Stimulated activated CD4-positive, alpha-beta T cell treated with anti-CD3 and anti-CD28 coated beads, TNF-alpha, amount 100 ng/mL, for 1 hour (primary cell): ENCODE measurements at places on chromosomes 12 and 14.

DNA sequence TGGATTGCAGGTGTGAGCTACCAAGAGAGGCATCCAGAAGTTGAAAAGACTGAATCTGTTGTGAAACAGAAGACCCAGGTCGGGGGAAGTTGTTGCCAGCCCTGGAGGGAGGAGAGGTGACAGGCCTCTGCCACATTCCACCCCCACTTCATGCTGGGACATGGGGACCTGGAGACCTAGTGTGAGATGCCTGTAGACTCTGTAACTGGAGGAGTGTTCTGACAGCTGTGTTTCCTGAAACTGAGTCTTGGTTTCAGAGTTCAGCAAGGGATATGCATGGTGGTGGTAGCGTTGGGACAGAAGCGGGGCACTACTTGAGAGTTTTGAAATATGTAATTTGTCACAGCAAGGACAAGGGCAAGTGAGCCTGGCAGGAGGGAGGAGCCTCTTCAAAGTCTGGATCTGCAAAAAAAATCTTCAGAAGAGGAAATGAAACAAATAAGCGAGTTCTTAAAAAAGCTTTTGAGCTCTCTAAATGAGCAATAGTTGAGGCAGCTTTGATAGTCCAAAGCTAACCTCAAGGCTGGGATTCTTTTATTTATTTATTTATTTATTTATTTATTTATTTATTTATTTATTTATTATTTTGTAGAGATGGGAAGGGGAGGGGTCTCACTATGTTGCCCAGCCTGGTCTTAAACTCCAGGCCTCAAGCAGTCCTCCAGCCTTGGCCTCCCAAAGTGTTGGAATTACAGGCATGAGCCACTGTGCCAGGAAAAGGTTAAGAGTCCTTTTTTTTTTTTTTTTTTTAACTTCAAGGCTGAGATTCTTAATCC, 58.9 kb upstream of the EEA1 start:
- DNase-seq: no peak

- DNase-seq: no peak
Observed at GRCh38 chr14:97788364-97788763, 991.2 kb downstream of the VRK1 start.

DNA sequence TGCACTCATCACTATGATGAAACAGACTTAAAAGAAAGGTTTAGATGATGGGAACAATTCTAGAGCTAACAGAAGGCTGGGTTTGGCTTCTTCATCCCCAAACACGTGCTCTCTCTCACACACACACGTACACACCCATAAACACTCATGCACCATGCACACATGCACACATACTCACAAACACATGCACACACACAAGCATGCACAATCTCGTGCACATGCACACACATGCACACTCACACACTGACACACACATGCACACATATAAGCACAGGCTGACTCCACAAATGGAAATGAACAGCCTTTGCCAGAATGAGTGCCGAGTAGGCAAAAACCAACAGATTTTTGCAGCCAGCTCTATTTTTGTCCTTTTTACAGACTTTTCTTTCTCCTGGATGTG, 1571.6 kb downstream of the AACS start:
- DNase-seq: no peak

DNA sequence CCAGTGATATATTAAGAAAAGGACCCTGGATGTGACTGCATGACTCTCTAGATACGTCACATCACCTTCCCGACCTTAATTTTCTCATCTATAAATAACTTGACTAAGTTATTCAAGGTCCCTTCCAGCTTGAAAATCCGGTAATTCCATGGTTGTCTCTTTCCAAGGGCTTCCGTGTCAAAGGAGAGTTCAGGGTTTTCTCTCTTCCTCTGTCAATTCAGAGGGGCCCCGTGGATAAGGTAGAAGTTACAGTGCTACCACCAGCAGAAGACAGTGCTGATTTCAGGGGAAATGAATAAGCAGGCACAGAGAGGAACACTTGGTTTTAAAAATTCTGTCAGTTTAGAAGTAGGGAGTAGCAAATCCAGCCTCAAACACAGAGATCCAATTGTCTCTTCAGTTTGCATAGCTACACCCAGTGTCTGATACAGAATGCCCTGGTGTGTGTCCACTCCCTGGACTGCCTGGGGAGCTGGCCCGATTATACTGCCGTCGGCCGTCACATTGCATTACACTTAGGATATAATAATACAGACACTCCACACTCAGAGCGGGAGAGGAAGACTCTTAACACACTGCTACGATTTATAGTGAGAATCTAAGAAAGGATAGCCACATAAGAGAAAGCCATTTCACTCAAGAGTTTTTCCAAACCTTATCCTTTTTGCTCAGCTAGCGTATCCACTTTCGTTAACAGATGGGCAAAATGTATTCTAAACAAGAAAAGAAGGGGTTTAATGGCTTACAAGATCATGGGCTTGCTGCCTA, 54.7 kb upstream of the GTF2A1 start:
- DNase-seq: no peak

DNA sequence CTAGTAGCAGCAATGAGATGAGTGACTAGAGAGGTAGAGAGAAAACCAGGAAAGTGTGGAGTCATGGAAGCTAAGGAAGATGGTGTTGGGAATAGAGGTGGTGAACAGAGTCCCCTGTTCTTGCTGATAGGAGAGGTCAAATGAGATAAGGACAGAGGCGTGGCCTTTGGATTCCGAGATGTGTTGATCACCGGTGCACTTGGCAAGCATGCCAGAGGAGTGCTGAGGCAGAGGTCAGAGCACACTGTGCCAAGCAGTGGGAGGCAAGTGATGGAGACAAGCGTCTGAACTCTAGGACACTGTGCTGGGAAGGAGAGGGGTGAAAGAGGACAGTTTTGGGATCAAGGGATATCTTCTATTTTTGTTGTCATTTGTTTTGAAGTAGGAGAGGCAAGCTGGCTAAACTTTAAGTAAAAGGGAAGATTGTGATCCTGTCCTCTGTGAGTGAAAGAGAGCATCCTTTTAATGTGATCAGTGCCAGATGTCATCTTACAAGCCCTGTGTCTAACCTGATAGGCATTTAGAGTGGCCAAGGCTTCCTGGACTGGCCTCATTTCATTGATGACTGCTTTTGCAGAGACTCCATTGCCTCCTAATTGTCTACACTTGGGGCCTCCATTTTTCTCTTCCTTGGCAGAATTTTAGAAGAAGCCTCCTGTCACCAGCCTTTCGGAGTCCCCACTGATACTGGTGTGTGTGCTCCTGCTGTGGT, 336.4 kb downstream of the CACNA1C start:
- DNase-seq: no peak

GRCh38 chr12:114976959-114977358, 293.0 kb upstream of the TBX3 start:
- no peak for DNase-seq

DNA sequence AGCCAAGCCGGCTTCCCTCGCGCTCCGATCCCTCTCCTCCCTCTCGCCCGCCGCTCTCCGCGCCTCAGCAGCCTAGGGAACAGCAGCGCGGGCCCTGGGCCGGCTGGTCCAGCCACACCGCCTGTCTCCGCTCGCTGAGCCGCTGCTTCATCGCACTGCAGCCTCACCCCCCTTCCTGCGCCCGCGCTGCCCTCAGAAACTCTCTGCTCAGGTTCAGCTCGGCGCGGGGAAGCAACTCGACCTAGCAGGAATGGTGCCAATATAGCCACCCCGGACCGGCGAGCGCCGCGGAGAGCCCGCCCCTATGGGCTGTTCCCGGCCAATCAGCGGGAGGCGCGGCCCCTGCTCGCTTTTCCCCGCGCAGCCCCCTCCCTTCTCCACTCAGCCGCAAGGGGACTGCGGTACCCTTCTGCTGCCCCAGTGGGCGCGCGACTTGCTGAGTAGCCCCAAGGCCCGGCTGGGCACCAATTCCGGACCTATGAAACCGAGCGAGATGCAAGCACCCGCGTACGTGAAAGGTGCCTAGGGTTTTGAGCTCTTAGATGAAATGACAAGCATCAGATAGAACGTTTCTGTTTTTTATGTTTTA, at the start of gene ADAMTS20:
TSS of gene ADAMTS20 (minus strand) at position 233 of the 589 bp plus-strand sequence. CDS start 282 bp downstream, outside the sequence.
- DNase-seq: no peak

- DNase-seq: peak; percentile 24
Observed at GRCh38 chr12:130281153-130281799, 56.4 kb upstream of the PIWIL1 start.

- DNase-seq: no peak
Observed at GRCh38 chr14:36857136-36857535, 195.5 kb downstream of the PAX9 start.

DNA sequence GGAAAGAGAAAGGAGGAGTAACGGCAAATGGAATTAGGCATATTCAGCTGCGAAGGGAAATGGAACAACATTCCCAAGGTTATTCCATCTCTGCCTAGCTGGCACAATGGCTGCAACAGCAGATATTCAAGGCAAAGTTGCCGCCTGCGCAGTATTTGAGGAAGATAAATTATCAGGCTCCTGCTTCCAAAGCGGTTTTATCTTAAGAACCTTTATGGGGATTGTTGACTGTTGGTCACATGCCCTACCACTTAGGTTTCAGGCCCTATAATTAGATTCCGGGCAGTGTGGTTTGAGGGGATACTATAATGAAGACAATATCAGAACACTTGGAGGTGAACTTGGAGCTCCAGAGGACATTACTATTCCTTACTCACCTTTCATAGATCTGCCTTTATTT, 99.7 kb downstream of the FGD4 start:
- DNase-seq: no peak

DNA sequence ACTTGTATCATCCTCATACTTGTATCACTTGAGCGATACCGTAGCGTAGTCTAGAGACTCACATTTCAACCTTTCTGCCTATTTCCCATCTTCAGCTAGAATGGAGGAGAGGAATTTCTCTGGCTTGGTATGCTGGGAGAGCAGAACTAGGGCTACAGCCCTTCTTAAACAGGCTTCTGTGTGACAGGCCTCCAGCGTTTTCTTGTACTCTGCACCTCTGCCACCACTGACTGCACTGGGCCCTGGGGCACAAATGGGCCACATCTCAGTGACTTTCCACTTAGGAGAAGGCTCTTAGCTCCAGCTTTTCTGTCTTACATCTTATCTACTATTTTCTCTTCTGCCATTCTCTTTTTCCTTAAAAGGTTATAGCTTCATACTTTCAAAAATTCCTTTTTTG, 26.8 kb downstream of the HCFC2 start:
- DNase-seq: no peak

DNA sequence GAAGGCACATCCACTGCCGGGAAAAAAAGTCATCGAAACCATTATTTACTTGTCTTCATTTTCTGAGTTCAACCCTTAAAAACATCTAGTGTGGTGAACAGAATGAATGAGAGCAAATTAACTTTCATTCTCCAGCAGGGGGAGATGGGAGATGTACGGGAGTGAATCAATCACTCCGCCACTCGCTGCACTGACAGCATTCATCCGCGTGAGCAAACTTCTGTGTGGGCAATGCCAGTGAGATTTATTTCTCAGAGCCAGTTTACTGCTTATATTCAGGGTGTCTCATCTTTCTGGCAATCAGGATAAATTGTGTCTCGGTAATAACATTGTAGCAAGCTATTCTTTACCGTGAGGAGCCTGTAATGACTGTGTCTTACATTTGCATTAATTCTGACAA, 463.6 kb upstream of the MIS18BP1 start:
- DNase-seq: no peak

DNA sequence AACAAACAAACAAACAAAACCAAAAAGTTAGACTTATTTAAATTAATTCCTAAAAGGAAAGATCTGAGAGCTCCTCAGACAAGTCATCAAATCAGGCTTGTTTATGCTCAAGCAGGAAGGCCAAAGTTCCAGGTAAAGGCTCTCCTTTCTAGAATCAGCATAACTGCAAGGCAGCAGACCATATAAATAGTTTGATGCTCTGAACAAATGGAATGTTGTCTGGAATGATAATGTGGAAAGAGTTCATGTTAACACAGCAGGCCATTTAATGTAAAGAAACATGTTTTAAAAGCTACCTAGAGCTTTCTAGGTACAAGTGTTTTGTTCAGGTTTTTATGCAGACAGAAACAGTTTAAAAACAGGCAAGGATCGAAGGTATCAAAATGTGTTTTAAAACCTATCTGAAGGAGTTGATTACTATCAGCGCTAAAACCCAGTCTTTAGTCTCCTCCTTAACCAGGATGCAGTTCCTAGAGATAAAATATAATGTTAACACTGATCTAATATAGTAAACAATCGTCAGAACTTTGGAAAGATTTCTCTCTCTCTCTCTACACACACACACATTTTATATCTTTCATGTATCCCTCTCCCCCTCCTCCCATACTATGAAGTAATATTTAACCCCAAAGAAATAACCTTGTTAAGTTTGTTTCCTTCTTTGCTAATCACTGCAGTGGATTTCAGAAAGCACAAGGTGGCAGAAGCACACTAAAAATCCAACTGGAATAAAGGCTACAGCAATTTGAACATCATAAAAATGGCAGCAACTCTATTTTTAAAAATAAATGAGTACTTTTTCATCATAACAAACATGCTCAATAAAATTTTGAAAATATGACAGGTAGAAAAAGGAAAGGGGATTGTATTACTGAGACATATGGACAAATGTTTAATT, 135.5 kb downstream of the PAWR start:
- DNase-seq: no peak

DNA sequence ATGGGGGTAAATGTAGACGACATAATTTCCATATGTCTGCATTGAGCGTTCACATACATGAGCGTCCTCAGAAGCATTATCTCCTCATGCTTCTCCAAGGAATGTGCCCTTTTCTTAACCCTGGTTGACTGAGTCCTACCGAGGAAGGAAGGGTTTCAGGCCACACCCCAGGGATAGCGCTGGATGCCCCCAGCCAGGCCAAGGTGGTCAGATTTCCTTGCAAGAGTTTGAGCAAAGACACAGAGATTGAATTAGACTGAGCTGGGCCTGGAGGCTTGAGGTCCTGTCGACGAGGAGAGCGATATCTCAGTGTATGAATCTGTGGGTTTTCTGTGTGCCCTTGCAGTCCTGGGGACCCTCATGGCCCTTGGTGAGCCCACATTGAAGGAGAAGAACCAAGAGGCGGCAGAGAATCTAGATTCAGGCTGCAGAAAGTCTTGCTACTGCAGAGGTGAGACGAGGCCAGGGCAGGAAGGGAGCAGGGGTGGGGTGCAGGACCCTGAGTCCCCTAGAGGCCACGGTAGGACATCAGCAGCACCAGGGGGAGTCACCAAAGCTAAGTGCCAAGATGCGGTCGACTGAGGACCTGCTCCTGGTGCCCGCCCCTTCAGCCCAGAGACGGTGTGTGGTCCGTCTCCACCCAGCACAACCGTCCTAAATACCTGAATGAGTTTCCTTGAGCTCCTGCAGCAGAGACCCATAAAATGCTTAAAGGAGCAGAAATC, 94.7 kb upstream of the DIO3 start:
- DNase-seq: no peak

- DNase-seq: peak; percentile 35
Observed at GRCh38 chr12:12723681-12724420, 6.7 kb downstream of the CDKN1B start.

DNA sequence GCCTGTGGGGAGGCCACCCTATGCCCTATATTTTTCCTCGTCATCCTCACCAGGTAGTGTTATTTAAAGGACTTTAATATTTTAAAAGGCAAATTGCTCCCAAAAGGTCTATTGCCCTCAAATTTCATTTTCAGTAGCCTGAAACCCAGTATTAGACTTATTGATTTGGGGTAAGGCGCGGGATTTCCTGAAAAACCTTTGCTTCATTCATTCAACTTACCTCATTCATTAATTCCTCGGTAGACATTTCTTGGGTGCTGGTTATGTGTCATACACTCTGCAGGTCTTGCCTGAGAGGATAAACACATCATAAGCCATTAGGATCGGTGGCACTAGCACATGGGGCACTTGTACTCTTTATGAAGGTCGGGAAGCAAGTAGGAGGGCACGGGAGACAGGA, 99.2 kb downstream of the ARF6 start:
- no peak for DNase-seq

GRCh38 chr14:94548999-94549985, 11.9 kb upstream of the SERPINA4 start:
- no peak for DNase-seq

GRCh38 chr12:88433997-88434703, 146.1 kb downstream of the KITLG start:
- no peak for DNase-seq
